ENCODE measurements at places on chromosomes 13 and 19.

- DNase-seq, result no peak
Observed at GRCh38 chr13:114147803-114148520, 15.5 kb upstream of the RASA3 start.

DNA sequence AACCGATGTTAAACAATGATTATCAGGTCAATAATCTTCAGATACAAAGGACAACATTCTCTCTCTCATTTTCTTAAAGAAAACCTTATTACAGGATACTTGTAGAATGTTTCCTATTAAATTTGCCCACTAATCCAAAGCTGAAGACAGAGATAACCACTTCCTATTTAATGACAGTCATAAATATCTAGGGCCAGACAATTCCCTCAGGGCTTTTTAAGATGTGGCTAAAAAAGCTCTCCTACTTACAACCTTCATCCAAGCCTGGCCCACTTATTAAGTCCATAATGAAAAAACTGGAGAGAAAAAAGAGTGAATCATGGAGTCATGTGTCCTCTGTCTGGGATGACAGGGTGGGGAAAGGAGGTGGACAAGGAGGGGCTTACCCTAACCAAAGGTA lies 235.9 kb downstream of the KLF12 start:
- DNase-seq, result no peak

- DNase-seq, result no peak
Observed at GRCh38 chr13:35857769-35858168, 273.4 kb downstream of the DCLK1 start.

- no peak for DNase-seq
Observed at GRCh38 chr19:13026462-13027370, 31.4 kb downstream of the NFIX start.

- DNase-seq, result no peak
Observed at GRCh38 chr19:48346191-48346590, 17.5 kb downstream of the TMEM143 start.

DNA sequence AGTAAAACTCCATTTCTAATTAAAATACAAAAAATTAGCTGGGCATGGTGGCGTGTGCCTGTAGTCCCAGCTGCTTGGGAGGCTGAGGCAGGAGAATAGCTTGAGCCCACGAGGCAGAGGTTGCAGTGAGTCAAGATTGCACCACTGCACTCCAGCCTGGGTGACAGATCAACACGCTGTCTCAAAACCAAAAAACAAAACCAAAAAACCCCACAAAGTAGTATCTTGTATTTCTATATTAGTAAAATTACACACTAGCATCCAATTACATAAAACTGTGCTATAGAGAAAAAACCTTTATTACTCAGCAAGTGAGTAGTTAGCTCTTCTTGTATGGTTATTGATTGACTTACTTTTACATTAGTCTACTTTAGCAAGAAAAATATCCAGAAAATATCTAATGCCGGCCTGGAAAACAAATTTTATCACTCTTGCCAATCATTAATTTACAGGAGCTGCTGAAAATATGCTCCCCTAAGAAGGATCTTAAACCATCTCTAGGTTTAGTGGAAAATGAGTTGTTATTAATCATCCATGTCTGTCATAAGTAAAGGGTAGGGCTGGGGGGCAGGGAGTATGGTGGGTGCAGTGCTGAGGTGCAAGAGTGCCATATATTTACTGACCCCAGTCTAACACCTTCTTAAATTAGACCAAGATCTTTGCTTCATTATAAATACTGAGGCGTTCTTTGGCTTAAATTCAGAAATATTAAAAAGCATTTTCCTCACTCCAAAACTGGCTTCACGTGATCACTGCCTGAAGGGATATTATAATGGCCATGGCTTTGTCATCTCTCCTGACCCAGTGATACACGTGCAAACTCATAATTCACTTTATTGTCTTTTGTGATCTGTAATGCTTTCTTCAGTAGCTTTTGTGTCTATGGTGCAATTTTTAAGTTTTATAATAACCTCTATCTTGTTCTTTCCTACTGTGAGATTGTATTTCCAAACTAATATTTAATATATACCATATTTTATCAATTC lies 44.1 kb downstream of the UBL3 start:
- DNase-seq, result peak; percentile 53

DNA sequence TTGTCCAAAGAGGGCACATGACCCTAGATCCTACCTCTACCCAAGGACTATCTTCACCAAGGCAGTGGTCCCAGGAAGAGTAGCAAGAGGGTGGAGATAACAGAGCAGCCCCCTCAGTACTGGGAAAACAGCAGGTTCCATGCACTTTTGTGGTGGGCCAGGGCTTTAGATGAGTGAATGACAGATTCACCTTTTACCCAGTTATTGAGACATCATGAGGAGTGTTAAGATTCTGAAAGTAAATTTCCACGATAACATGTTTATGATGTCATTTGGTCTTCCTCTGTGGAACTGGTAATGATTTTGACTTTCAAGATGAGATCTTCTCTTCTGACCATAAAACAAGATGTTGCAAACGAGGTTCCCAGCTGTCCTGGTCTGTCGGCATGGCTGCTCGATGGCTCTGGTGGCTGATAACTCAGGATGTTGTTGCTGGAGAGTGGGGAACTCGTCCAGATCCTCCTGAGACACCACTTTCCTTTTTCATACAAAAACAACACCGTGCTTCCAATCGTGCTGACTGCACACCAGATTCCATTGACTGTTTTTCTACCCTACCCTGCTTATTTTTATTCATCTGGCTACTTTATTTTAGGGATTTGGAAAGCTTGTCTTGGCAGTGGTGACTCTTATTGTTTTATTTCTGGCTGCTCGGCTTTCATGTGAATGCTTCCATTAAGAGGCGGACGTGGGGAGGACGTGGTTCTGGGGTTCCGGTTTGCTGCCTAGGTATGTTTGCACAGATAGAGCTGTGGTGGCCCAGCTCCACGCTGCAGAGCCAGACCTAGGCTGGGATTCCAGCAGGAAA lies 88.5 kb downstream of the LRCH1 start:
- DNase-seq, result no peak

- no peak for DNase-seq
Observed at GRCh38 chr19:23949611-23950010, 34.9 kb downstream of the ZNF726 start.

DNA sequence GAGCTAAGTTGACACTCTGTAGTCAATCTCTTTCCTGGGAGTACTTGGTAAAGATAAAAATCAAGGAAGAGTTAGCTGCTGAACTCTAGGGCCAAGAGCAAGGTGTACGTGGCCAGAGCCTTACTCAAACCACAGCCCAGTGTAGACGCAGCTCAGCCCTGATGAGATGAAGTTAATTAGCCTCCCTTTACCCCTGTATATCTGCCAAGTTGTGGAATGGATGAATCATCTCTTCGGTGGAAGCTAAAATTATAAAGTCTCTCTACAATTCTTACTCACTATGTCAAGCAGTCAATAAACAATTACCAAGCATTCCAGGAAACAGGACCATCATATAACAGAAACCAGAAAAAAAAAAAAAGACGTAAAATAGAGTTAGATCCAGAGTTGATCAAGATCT lies 146.9 kb upstream of the UFM1 start:
- DNase-seq, result no peak

DNA sequence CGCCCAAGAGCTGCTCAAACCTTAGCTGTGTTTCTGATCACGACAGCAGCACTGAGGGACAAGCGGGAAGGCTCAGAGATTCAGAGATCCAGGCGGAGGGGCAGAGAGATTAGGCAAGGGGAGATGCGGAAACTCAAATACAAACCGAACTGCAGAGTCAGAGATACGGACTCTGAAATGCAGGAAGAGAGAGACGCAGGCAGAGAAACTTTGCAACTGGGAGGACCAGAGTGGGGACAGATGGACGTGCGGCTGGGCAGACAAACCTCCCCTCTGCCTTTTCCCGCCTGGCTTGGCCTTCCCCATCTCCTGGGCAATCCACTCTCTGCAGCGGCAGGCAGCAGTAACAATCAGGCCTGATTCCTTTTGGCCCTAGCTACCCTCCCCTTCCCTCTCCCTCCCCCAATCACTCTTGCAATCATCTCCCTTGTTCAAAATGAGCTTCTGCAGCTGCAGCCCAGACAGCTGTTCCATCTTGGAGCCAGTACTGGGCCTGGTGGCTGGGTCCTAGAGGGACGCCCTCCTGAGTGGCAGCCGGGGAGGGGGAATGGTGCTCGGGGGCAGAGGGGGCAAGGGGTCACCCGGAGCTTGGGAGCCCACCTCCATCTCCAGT lies 29.7 kb downstream of the OLFM2 start:
- no peak for DNase-seq

DNA sequence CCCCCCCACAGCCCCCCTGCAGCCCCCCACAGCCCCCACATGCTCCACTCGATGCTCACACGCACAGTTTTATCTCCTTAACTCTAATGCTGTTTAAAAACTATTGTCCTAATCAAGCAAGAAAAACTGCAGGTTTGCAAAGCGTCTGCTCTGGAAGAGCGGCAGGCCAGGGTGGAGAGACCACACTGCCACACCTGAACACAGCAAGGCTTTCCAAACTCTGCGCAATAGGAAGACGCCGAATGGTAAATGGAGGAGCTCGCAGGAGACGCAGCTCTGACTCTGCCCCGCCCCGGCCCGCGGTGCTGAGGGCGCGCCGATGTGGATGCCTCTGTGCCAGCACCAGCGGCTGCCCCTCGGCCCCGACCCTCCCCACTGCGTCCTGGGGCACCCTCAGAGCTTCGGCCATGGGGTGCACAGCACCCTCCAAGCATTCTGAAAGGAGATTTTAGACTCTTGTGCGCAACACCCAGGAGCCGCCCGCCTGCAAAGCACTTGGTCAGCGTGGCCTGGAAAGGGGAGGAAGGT lies 32.4 kb downstream of the RASA3 start:
- no peak for DNase-seq

DNA sequence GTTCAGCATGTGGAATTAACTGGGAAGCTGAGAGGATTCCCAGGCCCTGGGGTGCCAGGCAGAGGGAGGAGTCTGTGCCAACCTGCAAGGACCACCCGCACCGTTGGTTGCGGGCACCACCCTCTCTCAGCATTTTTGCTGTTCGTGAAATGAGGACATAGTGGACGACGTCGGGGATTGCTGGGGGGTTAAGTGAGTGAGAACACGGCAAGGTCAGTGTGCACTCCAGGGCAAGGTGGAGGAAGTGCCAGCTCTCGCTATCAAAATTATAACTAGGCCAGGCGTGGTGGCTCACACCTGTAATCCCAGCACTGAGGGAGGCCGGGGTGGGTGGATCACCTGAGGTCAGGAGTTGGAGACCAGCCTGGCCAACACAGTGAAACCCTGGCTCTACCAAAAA lies 2.2 kb downstream of the FXYD3 start:
- DNase-seq, result no peak

DNA sequence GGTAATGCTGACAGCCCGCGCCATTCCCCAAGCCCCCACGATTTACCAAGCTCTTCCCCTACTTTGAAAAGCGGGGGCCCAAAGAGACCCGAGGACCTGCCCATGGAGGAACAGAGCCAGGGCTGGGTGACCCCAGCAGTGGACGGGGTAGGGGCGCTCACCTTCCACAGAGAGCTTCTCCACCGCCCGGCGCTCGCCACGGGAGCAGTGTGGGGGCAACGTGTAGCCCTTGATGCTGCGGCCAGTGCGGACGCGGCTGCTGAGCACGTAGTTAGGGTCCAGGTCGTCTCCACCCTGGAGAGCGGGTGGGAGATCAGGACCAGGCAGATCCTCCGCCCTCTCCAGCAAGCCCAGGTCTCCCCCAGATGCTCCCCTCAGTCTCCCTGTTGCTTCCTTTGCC lies 7.4 kb downstream of the CKM start:
- no peak for DNase-seq

DNA sequence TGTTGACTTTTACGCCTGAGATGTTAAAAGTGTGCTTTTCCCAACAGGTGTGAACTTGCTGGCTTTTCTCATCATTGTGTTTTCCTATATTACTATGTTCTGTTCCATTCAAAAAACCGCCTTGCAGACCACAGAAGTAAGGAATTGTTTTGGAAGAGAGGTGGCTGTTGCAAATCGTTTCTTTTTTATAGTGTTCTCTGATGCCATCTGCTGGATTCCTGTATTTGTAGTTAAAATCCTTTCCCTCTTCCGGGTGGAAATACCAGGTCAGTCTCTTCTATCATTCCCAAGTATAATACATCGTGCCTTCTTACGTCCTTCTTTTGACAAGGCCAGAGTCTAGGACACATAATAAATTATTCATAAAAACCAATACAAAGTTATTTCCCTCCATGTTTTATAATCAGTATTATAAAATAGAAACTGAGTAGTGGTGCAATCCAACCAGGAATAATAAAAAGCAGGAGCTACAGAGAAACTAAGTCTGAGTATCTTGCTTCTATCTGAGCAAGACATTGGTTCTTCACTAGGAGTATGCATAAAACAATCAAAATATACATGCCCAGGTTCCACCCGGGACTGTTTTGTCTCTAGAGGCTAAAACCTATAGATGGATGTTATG lies 57.9 kb downstream of the RXFP2 start:
- DNase-seq, result no peak

- DNase-seq, result peak; percentile 58
Observed at GRCh38 chr19:51607077-51607476, 23.1 kb downstream of the SIGLEC5 start.

DNA sequence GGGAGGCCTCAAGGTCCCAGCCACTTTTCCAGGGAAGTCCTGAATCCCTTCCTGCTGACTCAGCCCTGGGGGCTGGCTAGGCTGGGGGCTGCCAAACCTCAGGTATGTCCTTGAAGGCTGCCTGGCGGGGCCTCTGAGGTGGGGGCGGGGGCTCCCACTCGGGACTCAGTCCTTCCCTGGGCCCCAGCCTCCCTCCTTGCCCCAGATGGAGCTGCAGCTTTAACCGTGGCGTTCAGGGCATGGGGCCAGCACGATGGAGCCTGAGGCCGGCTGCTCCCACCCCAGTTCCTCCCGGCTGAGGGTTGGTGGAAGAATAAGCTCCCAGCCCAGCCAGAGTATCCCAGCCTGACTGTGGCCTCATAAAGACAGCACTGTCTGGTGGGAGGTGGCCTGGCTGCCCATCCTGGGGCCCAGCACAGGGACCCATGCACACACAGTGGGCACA lies 12.4 kb downstream of the CILP2 start:
- DNase-seq, result no peak

- DNase-seq, result peak; percentile 55
Observed at GRCh38 chr13:99982036-99982730, 599 bp downstream of the ZIC2 start.

GRCh38 chr13:86383561-86383960 lies 584.3 kb upstream of the SLITRK6 start:
- DNase-seq, result no peak

DNA sequence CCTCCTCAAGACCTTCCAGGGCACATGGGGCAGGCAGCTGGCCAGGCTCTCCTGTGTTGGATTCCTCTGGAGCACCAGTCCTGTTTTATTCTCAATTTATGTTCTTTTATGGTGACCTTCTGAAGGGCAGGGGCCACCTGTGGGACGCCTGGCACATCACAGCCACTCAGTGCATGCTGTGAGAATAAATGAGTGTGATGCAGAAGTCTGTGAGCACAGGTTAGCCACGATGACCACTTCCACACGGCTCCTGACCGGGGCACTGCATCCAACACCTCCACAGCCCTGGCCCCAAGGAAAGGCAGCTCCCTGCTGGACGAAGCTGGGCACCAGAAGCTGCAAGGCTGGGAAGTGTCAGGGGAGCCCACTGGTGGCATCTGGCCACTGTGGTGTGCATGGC lies 122.8 kb downstream of the CRYL1 start:
- peak; percentile 9 for DNase-seq

- DNase-seq, result no peak
Observed at GRCh38 chr13:96984051-96984508, 10.2 kb downstream of the OXGR1 start.

Measured in activated T-cell treated with anti-CD3 and anti-CD28 coated beads, Interleukin-2, amount 50 U/mL, for 48 hours (primary cell).